ENCODE measurements at places on chromosomes 11 and 22.

- no peak for DNase-seq
Observed at GRCh38 chr11:33664166-33664565, 36.5 kb downstream of the C11orf91 start.

DNA sequence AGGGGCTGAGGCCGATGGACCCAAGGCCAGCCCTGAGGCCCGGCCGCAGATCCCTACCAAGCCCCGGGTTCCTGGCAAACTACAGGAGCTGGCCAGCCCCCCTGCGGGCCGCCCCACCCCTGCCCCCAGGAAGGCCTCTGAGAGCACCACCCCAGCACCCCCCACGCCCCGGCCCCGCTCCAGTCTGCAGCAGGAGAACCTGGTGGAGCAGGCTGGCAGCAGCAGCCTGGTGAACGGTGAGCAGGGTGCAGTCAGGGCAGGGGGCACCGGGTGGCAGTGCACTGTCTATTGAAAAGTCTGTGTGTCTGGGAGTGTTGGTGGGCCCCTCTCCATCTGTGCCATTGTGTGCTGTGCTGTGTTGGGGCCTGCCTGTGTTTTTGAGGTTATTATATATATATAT is 16.1 kb downstream of the MICALL1 start:
- DNase-seq: no peak

DNA sequence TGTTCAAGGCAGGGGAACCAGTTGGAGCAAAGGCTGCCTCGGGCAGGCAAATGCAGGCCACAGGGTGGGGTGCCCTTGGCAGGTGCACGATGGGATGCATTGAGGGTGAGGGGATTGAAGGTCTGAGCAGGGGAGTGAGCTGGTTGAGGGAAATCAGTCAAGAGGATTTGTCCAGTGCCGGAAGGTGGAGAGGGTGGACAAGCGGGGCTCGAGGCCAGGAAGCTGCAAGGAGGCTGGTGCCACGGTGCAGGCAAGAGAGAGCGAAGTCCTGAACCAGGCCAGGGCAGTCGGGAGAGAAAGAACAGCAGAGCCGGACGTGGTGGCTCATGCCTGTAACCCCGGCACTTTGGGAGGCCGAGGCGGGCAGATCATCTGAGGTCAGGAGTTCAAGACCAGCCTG is 10.4 kb upstream of the MS4A10 start:
- no peak for DNase-seq

- no peak for DNase-seq
Observed at GRCh38 chr11:2209900-2210321, 38.3 kb upstream of the TH start.

DNA sequence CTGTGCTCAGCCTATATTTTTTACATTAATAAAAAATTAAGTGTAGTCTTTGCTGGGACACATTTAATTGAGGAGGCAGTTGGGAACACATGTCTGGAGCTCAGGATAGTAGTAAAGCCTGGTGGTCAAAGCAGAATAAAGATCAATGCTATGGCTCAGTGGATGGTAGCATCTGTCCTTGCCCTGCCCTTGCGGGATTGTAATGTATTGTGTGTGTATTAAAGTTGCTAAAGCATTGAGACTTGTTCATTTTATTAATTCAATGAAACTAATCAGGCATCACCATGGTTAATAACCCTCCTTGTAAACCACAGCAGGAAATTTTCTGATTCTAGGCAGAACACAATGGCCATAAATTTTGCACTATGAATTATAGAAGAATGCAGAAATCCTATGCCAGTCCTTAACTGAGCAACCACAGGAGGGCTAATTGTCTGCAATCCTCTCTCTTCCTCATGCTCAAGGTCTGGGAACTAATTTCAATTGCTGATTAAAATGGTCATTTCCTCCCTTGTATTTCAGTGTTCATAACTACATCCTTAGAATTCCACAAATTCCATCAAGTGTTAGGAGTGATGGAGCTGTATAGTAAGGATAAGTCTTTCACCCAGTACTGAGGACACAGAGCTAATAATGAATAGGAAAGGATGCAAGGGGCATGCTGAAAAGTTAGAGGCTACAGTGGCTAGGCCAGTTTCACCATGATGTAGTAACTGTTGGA is 403.2 kb upstream of the DDI1 start:
- DNase-seq: no peak

DNA sequence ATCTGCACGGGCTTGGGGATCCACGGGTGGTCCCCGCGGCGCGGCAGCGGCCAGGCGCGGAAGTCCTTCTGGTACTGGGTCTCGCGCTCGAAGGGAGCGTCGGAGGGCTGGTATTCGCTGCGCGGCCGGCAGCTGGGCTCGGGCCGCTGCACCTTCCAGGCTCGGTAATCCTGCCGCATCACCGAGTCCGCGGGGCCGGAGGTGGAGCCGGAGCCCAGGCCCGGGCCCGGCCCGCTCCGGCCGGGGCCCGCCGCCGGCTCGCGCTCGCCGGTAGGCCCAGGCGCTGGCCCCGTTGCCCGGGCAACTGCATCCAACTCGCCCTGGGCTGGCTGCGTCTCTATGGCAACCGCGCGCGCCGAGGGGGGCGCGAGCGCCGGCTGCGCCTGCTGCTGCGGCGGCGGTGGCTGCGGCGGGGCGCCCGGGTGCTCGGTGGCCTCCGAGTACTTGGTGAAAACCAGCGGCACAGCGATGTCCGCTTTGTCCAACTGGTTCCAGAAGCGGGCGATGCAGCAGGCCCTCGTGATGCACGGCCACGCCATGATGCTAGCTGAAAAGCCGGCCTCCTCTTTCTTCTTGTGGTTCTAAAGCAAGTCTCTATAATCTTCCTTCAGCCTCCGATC is 897 bp downstream of the MAP6 start:
- no peak for DNase-seq

GRCh38 chr22:48335442-48336139 is 1492.1 kb downstream of the BRD1 start:
- no peak for DNase-seq

GRCh38 chr11:68302670-68303069 is 9.7 kb upstream of the LRP5 start:
- no peak for DNase-seq

DNA sequence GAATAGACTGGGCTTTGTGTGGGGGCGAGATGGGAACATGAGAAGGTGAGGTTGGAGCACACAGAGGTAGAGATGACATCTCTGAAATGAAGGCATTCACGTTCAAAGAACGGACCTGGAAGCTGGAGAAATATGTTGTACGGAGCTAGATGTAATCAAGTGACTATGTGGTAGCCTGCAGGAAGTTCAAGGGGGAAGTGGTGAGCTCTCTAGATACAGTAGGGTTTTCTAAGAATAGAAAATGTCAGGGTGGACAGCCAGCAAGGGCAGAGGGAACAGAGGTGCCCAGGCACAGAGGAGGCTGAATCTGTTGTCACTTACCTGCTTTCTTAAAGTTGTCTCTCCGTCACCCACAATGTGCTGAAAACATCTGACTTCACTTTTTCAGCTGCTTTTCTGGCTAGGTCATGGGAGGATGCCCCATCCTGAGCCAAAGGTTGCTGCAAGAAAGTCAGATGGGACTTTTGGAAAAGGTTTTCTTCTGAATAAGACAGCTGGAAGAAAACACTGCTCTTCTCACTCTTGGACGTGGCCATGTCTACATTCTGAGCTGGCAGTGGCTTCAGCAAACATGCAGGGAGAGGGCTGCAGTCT is 171.5 kb upstream of the B3GAT1 start:
- no peak for DNase-seq

- no peak for DNase-seq
Observed at GRCh38 chr22:48883211-48883960, 944.3 kb downstream of the BRD1 start.
